Activated naive CD4-positive, alpha-beta T cell (primary cell): ENCODE measurements at places on chromosomes 3 and 15.

DNA sequence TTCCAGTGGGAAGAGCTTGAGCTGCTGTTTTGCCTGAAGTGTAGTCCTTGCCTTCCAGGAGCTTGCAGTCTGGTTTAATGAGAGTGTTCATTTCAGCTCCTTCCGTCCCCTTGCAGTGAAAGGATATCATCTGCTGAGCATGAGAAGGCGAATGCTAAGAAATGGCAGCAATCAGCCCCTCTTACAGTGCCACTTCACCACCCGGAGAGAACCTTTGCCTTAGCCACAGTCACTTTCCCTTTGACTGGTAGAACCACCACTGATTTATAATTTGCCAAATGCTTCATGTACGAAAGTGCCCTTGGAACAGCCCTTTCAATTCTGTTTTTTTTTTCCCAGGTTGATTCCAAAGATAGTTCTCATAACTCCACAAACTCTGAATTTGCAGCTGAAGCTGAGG, 11.5 kb downstream of the TATDN2 start:
- DNase-seq: no peak

- DNase-seq: no peak
Observed at GRCh38 chr3:110479731-110480130, 591.9 kb upstream of the NECTIN3 start.

DNA sequence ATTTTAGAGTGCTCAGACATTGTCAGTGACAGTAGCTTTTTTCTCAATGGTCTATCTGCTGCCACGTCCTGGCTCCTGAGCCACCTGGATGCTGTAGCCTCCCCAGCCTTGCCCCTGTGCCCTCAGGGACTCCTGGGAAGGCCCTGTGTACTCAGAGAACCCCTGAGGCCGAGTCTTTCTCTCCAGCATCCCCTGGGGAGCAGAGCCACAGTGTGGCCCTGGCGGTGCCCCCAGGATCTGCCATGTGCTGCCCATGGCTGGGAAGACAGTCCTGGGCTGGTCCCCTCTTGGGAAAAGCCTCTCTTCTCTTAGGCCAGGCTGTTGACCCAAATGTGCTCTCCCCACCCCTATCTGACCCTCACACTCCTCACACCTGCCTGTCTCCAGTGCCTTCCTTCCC, 5.0 kb downstream of the MYD88 start:
- no peak for DNase-seq

- no peak for DNase-seq
Observed at GRCh38 chr3:63192248-63192647, 85.9 kb upstream of the SYNPR start.

GRCh38 chr3:138608322-138609135, at the start of gene FAIM:
FAIM (plus strand) TSS chr3:138608771; CDS start chr3:138619727, 10,956 bp downstream.
- DNase-seq: peak; percentile 59

- DNase-seq: peak; percentile 5
Observed at GRCh38 chr15:68252925-68253534, 23.5 kb upstream of the CLN6 start.

DNA sequence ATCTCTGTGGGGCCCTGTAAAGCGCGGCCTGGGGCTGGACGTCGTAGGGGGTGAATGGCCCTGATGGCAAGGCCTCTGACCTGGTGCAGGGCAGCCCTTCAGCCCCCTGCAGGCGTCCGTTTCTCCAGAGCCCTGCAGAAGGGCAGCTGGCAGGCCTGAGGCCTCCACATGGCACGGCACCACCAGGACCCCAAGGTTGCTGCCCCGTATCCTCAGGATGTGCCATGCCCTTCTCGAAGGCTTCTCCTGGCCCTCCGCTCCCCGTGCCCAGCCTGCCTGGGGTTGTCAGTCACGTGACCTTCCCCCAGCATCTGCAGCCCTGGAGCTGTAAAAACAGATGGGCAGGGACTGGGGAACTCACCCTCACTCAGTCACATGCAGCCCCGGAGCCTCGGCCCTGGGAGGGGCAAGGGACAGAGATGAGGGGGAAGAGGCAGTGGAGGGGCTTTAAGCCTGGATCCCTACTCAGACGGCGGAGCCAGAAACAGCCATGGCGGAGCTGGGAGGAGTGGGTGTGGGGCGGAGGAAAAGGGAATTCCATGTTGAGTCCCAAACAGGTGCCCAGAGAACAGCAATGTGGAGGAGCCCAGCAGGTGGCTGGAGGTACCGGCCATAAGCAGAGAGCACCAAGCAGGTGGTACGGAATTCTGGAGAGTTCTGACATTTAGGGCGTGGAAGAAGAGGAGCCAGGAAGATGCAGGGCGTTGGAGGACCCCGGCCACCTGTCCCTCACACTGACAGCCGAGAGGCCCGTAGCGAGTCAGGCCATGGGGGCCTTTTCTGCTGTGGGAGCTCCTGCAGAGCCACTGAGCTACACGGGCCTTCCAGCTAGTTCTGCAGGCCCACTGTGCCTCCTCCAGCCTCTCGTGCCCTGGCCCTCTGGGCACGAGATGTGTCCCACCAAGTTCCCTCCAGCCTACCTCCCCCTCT, 193.1 kb downstream of the XXYLT1 start:
- DNase-seq: no peak

GRCh38 chr3:74532446-74532845, 82.0 kb downstream of the CNTN3 start:
- no peak for DNase-seq

- DNase-seq: no peak
Observed at GRCh38 chr3:38647217-38647970, 2.1 kb downstream of the SCN5A start.

DNA sequence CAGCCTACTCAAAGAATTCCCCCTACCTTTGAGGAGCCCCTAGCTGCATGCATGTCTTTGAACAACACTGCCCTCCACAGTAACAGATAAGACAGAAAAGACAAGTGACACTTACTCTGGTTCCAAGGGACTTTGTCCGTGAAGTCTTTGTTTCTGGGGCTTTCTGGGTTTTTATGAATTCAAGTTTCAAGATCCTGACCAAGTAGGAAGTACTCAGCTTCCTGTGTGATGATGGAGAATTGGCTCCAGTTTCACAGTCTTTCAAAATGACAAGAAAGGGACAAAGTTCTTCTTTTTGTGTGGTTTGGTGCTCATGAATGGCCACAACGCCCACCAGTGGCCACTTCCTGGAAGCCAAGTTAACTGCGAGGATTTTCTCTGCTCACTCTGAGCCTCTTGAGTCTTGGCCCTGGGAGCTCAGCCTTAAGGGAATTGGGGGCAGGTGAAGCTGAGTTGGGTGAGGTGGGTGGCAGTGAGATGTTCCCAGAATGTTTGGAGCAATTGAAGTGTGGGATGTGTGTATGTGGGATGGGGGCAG, at the start of gene CCR1:
Gene CCR1, minus strand, starts transcription at position 147 of the 538 bp plus-strand sequence. CDS start 4,000 bp downstream, outside the sequence.
- no peak for DNase-seq

GRCh38 chr15:37793851-37794250, 140.6 kb upstream of the TMCO5A start:
- DNase-seq: no peak

DNA sequence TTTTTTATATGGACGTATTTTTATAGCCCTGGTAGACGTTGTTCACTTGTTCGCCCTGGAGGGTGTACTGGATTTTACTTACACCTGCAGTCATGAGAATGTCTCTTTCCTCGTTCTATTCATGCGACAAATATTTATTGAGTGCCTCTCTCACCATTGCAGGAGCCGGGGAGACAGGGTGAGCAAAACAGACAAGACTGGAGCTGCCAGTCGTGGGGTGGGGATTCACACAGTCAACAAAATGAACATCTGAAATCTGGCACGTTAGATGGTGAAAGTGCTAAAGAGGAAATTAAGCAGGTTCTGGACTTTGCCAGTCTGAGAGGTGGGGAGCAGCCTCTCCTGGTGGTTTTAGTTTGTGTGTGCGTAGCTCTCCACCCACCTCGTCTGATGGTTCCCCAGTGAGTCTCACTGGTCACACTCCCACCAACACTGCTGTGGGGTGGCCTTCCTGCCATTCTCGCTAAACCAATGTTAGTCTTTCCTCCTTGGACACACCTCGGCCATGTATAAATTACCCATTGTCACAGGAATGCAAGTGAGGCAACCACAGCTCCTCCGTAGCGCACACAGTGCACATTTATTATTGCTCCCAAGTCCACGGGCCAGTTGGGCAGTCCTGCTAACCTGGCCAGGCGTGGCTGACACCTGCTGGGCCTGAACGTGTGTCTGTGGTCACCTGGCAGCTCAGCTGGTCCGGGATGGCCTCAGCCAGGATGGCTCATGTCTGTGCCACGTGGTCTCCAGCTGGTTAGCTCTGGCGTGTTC, 31.5 kb downstream of the FBLN2 start:
- DNase-seq: no peak

GRCh38 chr3:148847351-148847750, 17.7 kb upstream of the CPA3 start:
- DNase-seq: no peak

DNA sequence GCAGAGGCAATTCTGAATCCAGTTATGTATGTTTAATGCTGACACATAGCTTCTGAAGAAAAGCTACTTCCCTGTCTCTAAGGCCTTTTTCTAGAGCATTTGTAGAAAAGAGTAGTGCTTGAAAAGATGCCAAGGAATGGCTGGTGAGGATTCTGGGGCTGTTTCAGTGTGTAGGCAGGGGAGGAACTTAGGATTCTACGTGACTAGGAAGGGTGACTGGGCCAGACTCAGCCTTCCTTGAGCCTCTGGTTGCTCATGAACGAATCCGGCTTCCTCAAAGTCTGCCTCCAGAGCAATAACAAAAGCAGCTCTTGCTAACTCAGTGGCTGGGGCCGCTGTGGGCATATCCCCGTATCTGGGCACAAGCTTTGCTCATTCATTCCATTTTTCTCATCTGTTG, 104.8 kb upstream of the WNT5A start:
- no peak for DNase-seq

- no peak for DNase-seq
Observed at GRCh38 chr15:58551084-58551763, 119.4 kb downstream of the LIPC start.

DNA sequence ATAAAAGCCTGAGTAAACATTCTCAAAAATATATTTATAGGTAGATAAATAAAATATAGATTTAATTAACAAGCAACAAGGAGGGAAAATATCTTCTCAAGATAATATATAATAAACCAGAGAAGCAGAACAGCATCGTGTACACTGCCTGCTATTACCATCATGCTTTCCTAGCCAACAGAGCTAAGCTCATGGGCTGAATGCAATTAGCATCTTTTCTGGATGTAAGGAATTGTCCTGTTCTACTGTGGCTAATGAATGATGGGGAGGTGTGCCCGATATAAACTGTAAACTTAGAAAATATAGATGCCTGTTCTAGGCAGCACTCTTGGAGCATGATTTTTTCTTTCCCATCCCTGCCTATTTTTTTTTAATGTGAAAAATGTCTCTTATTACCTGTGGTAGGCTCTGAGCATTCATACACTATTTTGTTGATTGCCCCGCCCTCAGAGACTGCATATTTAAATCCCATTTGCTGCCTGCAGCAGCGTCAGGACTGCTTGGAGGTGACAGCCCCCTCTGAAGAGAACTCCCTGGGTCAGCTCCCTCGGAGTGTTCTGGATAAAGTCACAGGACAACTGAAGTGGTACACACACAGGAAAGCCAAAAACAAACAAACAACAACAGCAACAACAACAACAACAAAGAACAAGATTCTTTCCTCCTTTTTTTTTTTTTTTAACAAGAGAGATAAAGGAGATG, 312.3 kb downstream of the SATB1 start:
- no peak for DNase-seq
